Activated CD4-positive, CD25-positive, alpha-beta regulatory T cell treated with anti-CD3 and anti-CD28 coated beads, Interleukin-2, amount 50 U/mL, for 24 hours (primary cell): ENCODE measurements at places on chromosomes 11 and 22.

GRCh38 chr11:14443638-14444037 lies 56.0 kb downstream of the COPB1 start:
- ATAC-seq: no peak

- ATAC-seq: no peak
These were observed 155.1 kb downstream of the TENM4 start for GRCh38 chr11:79285756-79286155.

DNA sequence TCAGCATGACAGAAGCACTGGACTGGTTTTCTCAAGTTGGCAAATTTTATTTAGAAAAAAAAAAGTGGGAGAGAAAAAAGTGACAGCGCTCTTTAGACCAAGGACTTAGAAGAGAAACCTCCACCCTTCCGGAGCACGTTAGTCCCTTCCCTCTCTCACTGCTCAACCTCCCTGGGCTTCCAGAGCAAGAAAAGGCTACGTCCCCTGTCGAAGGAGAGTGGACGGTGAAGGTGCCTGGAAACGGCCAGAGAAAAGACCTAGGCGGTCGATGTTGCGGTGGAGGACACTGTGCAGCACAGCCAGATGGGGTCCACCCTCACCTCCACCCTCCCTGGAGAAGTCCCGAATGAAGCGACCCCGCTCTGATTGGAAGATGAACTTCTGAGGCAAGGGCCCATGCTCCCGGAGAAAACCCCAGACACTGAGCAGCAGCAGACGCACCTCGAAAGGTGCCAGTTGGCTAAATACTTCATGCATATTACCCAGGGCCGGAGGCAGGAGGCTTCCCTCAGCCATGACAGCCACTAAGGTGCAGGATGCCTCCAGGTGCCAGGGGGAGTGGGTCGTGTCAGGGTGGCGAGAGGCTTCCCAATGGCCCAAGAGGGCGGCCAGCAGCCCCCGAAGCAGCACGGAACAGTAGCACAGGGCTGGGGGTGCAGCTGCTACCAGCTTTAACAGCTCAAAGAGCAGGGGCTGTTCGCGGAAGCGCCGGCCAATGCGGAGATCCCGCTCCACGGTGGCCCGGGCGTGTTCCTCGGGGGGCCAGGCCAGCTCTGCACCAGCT lies 604 bp upstream of the GANAB start:
- ATAC-seq: no peak

DNA sequence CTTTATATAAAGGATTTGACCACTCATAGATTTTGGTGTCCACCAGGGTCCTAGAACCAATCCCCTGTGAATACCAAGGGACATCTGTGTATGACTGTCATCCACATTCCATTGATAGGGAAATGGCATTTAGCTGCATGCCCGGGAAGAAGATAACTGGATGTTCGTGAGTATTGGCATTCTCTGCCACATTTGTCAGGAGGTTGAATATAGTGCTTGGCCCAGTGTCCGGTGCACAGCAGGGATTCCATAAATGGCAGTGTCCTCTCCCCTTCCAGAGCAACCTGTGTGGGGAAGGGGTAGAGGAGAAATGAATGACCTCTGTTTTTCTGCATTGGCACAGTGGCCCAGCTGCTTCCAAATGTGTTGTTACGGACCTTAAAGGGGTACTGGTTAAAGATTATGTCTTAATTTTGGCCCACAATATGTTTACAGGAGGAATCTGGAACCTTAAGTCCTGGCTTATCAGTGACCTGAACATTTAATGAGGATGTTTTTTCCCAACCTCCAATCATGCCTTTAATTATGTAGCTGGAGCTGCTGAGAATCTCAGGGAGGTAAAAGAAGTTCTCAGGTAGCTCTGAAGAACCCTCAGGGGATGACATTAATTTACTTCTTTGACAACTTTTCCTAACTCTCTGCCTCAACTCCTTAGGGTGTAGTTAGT lies 33.6 kb upstream of the OR4B1 start:
- no peak for ATAC-seq

GRCh38 chr22:23850136-23850611 lies 7.5 kb upstream of the SLC2A11 start:
- ATAC-seq: no peak

DNA sequence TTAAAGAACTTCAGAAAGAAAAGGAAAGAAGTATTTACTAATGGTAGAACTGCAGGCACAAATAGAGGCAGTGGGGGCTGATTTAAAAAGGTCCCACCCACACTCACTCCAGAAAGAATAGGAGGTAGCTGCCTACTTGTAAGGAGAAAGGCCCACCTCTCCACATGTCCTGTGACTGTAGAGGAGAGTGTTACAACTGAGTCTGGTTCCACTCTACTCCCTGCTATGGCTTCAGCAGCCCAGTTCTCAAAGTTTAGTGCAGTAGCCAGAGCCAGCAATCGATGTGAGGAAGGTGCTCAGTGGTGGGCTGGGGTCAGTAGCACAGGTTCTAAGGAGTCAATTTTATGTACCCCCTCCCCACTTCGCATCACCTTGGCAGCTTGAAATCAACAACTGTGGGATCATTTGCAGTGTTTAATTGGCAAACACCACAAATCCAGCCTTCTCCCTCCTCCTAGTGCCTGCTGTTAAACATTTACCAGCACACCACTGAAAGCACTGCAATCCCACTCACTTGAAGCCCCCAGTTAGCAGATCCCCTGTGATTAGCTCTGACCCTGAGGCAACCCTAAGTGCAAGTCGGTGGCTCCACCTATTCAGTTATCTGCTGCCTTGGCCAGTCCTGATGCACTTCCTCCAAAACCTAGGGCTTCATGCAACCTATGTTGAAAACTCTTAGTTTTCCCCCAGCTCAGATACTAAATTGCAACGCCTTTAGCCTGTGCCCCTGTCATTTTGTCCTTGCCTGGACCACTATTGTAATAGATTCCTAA lies 146.6 kb downstream of the BBOX1 start:
- no peak for ATAC-seq

GRCh38 chr11:131916638-131917037 lies 546.2 kb downstream of the NTM start:
- no peak for ATAC-seq
